ENCODE measurements at places on chromosomes 2 and 18.

DNA sequence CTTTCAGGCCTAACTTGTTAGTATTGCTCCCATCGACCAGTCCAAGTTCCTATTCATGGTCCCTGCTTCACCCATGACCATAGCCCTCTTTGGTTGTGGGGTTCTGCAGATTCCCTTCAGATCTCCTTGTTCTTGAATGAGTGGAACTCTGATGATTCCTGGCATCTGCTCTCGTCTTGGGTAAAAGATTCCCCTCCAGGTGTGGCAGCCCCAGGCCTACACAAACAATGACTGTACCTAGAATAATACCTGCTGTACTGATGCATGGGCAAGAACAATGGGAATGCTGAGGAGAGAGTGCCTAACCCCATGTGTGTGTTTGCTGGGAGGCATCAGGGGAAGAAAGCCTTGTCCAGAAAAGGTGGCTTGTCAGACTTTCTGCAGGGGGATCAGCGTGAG is 39.2 kb upstream of the MRPL19 start:
- DNase-seq, result no peak

DNA sequence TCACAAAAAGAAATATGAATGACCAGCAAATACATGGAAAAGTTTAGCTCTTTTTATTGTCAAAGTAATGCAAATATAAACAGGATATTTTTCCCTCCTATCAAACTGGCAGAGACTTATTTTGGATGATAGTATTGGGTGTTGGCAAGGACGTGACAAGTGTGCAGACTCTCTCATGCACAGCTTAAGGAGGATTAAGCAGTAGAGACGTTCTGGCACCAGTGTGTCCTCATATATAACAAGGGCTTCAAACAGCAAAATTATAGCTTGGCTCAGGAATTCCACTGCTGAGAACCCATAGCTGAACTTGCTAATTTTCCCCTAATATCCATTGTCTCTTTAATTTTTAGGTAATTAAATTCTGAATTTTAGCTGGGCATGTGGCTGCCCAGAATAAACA is 114.4 kb downstream of the FAM124B start:
- no peak for DNase-seq

DNA sequence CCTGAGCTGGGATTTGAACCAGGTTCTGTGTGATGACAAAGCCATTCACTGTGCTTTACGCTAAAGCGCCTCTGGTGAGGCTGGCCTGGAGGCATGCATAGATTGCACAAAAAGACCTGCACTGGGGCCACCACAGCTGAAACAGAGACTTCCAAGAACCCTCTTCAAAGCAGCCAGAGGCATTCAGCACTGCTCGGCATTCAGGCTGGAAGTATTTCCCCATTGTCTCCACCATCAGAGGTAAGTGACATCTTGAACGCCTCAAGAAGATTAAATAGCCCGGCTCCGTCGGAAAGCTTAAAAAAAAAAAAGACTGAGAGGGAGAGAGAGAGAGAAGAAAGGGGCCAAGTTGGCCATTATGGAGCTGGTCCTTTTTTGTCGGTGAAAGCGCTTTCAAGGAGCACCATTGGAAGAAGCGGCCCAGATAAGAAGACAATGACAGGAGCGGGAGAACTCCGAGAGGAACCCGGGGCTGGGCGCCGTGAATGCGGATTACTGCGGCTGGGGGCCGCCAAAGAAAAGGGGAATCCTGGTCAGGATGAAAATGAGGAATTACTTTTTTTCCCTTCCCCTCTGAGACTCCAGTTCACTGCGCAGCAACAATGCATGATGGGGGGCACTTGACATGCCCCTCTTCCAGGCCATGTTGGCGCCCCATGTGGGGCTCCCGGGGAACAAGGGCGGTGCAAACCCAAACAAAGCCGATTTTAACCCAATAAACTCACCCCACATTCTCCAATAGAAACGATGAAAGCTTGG is 228.3 kb downstream of the MYCN start:
- DNase-seq, result no peak

DNA sequence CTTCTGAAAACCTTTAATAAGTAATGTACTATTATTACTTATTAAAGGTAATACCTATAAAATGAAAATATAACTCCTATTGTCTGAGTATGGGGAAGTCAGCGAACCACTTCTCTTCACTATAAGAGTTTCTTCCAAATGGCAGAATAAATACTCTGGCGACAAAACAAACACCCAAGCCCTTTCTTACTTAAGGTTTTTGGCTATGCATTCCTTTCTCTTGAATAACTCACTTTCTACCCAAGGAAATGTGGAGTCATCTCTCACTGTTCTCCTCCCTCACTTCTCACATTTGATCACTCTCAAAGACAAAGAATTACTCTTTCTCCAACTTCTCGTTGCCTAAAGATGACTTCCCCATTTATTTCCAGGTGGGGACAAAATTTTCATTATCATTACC is 816.8 kb upstream of the CRIM1 start:
- DNase-seq, result peak; percentile 51

DNA sequence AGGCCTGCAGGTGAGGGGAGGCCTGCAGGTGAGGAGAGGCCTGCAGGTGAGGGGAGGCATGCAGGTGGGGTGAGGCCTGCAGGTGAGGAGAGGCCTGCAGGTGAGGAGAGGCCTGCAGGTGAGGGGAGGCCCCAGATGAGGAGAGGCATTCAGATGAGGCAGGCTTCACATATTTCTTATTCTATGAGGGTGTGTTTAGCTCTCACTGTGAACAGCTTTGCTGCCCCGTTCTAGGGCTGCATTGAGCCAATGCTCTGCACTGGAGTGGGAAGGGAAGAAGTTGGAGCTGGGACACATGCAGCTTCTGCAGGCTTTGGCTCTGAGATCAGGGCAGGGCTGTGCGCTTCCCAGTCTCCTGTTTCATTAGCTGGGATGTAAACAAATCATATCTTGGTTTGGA is 19.5 kb downstream of the TPO start:
- DNase-seq, result no peak

DNA sequence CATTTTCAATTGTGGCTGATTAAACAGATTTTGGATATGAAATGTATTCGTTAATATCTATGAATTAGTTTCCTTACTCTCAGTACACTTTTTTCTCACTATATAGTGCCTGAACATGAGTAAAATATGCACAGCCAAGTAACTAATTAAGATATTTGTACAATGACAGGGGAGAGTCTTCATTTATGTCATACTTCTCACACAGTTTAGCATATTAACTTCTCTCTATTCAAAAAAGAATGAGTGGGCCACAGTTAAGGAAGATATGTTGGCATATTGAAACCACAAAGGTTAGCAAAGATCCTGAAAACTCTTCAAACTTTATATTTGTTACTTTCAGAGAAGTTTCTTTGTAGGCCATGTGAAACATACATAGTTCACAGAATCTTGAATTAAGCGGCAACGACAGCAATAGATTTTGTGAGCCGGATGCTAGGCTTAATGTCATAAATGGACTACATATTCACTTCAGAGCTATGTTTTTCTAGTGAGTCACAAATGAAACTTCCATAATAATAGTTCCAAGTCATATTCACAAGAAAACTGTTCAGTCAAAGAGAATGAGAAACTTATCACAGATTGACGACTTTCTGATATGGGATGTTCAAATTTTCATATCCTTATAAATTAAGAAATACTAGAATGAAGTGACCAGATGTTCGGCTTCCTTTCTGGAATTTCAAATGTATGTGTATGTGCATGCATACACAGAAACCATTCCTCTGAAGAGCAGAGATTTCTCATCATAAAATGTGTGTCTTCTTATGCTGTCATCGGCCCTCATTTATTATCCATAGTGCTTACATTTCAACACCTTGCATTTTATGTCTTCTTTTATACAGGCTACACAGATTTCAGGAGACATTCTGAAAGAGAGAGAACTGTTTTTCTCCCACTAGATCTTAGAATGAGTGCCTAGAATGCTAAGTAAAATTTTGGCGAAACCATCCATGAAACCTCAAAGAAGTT is 584.0 kb downstream of the SATB2 start:
- peak; percentile 90 for DNase-seq

- DNase-seq, result no peak
Measured at GRCh38 chr18:8359076-8359475, 250.2 kb upstream of the RAB12 start.

DNA sequence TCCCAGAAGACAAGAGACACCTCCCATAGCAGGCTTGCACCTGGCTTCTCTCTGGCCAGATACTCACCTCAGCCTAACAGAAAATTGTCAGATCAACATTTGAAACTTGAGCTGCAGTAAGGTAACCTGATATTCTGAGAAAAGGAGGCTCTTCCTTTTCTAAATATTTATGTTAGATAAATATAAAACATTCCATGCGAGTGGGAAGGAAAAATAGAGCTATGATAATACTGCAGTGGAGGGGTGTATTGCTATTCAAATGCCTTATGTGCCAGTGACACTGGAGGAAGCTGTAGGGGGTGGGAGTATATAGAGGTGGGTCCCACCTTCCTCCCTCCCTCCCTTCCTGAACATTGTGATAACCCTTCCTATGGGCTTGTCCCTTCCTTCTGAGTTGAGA is 515.5 kb upstream of the CHAC2 start:
- no peak for DNase-seq

GRCh38 chr18:76518860-76519538 is 24.0 kb upstream of the ZNF516 start:
- peak; percentile 24 for DNase-seq

GRCh38 chr2:201285499-201285898 is 25.2 kb downstream of the CASP8 start:
- DNase-seq, result no peak

DNA sequence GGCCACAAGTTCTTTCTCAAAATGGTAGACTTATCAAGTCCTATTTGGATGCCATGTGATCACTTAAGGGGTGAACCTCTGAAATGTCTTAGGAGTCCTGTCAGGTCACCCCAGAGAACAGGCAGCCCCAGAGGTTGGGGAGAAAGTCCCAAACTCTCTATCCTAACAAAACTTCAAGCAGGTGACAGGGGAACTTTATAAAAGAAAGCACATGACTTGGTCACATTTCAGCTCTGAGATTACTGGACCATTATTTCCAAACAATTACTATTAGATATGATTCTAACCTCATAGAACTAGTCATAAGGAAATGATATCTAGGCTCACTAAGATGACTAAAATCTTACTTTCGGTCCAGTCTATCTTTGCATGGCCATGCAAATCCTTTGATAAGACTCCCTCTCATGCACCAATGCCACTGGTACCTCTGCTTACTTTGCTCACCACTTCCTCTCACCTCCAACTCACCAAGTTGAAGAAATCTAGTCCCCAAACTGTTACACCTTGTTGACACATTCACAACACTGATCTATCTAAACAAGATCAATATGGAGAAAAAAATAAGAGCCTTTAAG is 107.0 kb downstream of the GALNT14 start:
- DNase-seq, result no peak

DNA sequence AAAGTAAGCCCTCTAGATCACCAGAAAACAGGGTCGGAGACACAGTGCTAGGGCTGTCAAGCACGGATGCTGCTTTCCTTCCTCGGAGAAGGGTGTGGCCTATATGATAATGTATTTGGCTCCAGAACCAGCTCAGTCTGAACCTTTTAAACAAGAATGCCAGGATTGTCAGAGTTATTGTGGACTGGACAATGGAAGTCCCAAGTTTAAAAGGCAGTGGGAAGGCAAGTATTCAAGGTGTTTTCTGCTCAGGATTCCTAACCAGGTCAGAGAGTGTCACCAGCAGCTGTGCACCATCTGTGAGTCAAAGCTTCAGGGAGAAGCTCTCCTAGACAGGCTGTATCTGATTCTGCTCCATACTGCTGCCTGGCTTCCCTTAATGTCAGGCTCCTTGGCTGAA is 94.8 kb downstream of the SPOPL start:
- no peak for DNase-seq

DNA sequence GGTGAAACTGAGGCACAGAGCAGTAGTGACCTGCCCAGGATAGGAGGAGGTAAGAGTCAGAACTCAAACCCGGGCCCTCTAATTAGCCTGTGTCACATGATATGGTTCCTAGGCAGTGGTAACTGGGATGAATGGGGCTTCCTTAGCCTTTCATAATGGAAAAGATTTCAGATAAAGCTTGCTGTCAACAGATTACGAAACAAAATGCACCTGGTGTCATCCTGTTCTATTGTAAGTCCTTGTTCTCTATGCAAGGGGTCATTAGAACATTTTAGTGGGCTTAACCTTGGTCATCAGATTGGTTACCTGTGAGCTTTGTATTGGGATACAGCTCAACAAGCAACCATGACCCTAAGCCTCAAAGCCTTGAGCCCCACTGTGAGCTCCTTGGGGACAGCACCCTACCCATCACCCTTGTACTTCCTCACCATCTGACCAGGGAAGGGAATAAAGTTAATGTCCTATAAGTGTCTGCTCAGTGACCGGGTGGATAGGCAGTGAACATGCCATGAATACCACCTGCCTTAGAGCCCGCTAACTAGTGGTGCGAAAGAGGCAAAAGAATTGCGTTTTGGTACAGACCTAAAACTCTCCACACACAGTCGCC is 70.3 kb upstream of the RMDN2 start:
- DNase-seq, result no peak

DNA sequence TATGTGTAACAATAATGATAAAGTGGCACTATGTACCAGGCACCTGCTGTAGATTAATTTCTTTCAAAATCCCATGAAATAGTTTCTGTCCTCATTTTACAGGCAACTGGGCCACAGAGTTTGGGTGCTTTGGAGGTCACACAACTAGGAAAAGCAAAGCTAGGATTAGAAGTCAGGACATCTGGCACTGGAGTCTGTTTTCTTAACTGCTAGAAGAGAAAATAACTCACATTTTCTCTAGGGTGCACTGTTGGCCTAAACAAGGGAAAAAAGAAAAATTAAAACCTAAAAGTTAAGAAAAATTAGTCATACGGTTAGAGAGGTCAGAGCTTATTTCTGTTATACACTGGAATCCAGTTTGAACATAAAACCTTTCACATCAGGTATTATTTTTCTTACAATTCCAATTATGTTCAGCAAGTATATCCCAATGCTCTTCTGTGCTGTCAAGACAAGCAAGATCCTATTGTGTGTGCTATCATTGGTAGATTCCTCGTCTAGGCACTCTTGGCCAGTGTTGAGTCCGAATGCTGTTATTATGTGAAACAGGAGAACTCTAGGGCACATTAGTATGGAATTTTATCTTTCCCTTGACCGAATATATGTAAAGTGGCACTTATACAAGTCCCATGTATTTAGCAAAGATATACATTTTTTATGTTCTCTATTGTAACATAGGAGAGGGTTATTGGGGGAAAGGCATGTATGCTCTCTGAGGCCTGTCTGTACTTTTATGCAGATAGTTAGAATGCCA is 1.5 kb upstream of the OSGEPL1 start:
- DNase-seq, result peak; percentile 33

- DNase-seq, result peak; percentile 57
Measured at GRCh38 chr18:59950215-59950944, 50.6 kb downstream of the PMAIP1 start.

- no peak for DNase-seq
Measured at GRCh38 chr18:1907470-1908206, 663.7 kb downstream of the METTL4 start.

DNA sequence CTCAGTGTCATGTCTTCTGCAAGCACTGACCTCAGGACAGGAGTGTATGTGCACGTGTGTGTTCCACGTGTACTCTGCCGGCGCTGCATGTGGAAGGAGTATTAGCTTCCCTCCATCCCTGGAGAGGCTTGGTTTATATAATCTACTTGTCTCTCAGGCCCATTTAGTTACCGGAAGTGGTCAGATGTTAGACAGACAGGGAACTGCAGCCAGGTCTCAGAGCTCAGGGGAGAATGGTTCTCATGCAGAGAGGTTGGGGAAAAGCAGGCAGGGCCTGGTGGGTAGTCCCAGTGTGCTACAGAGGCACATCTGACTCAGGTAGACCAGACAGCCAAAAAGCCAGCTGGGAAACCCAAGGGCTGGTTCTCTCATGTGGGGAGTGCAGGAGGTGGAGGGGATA is 167.9 kb downstream of the CTIF start:
- DNase-seq, result no peak

GRCh38 chr2:27420996-27421395 is 7.4 kb upstream of the NRBP1 start:
- no peak for DNase-seq

- no peak for DNase-seq
Measured at GRCh38 chr18:12291690-12292089, 16.4 kb upstream of the TUBB6 start.

All from HCEC 1CT (cell line).